Smooth muscle cell of the brain vasculature (primary cell): ENCODE measurements at places on chromosomes 7 and 10.

- DNase-seq = no peak
Measured at GRCh38 chr7:303425-303824, 13.5 kb downstream of the FOXL3 start.

DNA sequence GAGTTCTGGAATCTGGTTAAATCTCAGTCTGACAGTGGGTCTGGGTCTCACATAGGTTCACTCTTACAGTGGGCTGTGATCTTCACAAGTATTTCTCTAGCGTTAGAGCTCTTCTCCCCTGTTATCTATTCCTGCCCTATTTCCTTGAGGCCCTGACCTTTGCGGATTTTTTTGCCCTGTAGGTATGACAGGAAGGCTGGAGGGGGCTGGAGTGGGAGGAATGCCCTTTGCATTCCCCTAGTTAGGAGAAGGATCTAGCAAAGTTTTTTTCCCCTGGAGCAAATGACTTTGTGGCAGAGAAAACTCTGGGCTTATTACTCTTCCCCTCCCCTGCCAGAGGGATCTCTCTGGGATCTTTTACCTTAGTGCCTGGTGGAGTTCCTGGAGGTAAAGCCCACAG is 49.2 kb downstream of the GALNT11 start:
- no peak for DNase-seq

GRCh38 chr7:418636-419280 is 100.9 kb downstream of the PDGFA start:
- DNase-seq = no peak

DNA sequence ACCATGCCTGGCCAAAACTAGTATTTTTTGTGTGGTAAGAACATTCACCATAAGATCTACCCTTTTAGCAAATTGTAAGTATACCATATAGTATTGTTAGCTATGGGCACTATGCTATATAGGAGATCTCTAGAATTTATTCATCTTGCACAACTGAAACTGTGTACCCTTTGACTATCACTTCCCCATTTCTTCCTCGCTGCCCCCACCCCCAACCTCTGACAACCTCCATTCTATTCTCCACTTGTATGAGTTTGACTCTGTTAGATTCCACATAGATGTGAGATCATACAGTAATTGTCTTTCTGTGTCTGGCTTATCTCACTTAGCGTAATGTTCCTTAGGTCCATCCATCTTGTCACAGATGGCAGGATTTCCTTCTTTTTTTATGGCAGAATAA is 3.6 kb downstream of the CASP7 start:
- DNase-seq = no peak

- DNase-seq = peak; percentile 26
Measured at GRCh38 chr10:131983780-131984179, 2.1 kb upstream of the BNIP3 start.

GRCh38 chr7:45687185-45687560 is 113.0 kb downstream of the ADCY1 start:
- DNase-seq = no peak

DNA sequence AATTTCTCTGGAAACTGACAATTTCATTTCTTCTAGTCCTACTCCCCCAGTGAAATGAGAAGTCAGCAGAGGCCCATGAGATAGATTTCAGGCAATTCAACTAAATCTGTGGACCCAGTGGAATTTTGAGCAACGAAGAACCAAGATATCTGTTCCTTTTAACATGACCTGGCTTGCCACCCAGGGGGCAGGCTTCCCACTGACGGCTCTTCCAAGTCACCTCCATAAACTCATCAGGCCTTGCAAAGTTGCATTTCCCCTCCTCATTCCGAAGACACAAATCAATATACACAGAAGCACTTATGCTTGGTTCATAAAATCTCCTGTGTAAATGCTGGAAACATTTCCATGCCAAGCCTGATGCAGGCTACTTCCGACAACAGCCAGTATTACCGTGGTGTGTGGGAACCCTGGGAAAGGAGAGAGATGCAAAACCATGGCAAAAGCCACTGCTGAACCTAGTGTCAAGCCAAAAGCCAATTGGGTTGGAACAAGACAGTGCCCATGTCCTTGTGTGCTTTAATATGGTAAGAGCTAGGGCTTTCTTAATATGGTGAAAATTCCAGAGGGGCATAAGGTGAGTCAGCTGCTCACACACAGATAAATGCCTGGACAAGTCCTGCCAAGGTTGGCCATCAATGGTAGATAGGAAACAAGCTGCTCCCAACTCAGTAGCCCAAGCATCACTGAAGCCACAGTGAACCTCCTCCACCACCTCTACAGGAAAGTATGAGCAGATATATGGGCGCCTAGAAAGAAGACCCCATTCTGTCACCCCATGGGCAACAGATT is 1.6 kb downstream of the FRMD4A start:
- DNase-seq = no peak

DNA sequence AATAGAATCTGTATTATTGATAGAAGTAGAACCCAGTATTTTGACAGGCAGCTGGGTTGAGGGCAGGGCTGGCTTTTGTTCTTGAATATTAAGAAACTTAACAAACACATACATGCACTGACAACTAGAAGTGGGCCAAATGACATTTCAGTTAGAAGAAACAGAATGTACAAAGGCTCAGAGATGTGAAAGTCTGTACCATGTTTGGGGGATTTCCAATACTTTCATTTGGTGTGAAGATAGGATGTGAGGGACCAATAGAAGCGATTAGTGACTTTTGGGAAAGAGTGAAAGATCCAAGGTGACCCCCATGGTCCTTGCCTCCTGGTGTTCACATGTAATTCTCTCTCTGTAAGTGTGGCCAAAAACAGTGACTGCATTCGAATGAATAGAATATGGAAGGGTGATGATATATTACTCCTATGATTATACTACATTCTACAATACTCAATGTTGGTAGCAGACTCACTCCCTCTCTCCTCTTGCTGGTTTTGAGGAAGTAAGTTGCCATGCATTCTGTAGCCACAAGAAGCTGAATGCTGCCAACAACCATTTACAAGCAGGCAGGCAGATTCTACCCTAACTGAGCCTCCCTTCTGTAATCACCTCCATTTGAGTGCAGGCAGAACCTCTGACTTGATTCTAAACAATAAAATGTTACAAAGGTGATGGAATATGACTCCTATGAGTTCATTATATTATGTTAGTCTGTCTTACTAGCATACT is 151.4 kb downstream of the TMEM168 start:
- no peak for DNase-seq

DNA sequence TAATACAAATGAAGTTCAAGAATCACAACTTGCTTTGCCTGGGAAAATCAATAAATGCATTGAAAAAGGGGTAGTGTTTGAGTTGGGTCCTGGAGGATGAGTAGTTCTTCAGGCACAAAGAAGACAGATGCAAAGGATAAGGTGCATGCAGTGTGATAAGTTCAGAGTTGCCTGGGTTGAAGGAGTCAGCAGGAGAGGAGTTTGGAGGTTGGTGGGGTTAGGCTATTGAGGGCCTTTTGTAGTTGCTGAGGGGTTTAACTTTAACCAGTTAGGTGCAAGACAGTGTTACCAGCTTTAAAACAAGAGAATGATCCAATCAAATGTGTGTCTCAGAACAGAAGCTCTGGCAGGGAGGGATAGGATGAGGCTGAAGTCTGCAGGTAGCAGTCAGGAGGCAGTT is 44.3 kb upstream of the GLCCI1 start:
- no peak for DNase-seq

GRCh38 chr10:102409604-102410428 is 8.8 kb downstream of the PSD start:
- no peak for DNase-seq

GRCh38 chr7:108515630-108516029 is 10.3 kb downstream of the PNPLA8 start:
- no peak for DNase-seq

DNA sequence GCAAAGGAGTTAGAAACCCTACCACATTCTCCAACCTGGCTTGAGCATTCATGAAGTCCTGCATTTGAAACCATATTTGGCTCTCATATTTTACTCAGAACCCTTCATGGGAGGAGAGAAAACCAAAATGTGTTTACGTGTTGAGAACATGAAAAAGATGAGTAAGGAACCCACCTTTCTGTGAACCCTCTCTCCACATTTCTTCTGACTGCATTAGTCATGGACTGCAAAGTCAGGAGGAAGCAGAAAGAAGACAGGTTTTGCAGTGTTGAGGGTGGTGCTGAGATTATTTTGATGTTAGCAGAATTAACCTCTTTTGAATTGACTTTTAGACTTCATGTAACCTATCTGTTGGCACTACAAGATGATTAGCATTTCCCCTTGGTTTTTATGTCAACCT is 4.9 kb downstream of the IFIT1B start:
- DNase-seq = no peak

- DNase-seq = no peak
Measured at GRCh38 chr7:128812514-128813168, 17.6 kb upstream of the FLNC start.

DNA sequence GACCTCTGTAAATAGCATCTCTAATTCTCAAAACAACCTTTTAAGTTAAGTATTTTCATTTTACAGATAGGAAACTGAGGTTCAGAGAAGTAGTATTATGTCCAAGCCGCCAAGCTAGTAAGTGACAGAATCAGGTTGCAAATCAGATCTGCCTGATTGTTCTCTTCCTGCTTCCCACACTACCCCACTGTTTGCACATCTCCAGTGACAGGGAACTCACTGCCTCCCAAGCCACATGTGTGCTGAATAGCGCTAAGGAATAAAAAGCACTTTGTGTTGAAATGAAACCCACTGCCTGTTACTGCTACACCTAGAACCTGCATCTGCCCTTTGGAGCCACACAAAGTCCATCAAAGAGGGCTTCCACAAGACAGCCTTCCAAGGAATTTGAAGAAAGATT is 45.1 kb upstream of the WDR11 start:
- DNase-seq = no peak

DNA sequence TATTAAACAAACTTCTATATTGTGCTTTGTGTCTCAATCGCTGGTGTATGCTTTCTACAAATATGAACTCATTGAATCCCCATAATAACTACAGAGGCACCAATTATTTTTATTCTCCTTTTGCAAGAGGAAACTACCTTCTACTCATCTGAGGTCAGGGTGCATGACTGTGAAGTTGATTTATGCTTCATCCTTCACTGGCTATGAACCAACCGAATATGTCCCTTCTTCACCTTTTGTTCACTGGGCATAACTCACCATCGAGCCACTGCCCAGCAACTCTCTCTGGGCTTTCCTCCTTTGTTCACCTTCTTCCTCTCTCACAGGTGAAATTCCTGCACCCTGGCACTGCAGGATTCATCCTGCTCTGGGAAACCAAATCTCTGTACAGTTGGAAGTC is 61.3 kb upstream of the PFKP start:
- DNase-seq = no peak

- peak; percentile 7 for DNase-seq
Measured at GRCh38 chr7:38660427-38661099, 29.4 kb upstream of the AMPH start.

DNA sequence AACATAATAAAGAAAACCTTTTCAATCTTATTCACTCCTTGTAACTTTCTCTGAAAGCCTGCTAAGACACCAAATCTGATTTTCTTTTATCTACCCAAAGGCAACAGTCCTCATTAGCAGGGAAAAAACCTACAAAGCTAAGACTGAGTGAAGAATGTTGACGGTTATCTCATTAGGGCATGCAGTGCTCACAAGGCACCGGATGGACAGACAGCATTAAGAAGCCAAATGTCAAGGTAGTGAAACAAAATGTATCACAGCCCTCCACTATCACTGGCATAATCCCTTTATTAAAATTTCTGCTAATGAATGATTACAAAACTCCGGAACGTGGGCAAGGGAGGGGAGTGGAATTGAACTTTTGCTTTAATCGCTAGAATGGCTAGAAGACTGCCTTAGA is 442.8 kb downstream of the NEBL start:
- no peak for DNase-seq

DNA sequence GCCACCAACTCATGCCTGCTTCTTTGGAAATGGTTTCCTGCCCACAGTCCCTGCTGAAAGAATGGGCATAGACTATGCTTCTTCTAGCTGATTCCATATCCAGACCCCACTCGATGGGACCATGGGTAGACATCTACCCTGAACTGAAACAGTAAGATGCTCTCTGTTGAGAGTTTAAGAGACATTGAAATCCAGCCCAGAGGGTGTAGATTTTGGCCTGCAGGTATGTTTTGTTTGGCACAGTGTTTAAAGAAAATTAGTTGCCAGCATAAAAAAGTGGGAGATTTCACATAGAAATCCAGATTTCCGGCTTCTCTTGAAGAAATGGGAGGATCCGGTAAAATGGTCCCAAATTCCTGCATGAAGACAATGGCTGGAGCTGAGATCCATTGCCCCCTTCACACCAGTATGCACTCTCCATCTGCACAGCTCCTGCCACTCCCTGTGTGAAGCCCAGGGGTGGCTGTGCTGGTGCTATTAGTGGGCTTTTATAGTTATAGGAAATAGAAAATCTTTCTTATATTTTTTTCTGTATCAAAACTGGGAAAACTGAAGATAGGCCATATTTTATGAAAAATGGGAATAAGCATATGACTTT is 218.1 kb downstream of the PTEN start:
- no peak for DNase-seq

GRCh38 chr7:147513451-147513850 is 1077.1 kb upstream of the C7orf33 start:
- DNase-seq = no peak

- no peak for DNase-seq
Measured at GRCh38 chr10:351770-352334, 216.6 kb downstream of the ZMYND11 start.

DNA sequence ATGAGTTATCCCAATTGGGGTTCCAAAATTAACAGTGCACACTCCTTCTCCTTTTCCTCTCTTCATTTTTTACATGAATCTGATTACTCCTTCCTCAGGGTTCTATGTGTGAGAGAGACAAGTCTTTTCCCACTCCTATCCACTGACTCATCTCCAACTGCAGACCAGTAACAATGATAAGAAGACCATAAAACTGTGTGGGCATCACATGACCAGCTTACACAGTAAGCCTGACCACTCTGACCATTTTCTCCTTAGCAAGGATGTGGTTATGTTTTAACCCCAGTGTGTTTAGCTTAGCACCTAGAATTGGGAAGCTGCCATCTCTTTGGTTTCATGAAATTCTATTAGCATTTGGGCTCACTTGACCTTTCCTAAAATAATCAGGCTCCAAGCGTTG is 145.0 kb upstream of the CALCR start:
- no peak for DNase-seq

DNA sequence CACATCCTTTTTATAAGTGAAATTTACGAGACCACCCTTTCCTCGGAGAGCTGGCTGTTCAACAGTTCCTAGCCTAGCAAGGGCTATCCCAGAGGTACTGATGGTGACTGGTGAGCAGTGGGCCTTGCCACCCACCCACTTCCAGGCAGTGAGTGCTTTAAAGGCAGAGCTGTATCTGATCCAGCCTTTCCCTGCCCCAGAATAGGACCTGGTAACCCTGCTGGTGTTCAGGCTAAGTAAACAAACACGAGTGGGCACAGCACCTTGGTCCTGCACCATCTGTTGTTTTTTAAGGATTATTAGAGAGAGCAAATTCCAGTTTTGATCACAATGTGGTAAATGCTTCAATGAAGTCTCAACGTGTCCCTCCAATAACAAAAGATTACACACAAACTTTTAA is 75.7 kb downstream of the COBL start:
- DNase-seq = no peak

DNA sequence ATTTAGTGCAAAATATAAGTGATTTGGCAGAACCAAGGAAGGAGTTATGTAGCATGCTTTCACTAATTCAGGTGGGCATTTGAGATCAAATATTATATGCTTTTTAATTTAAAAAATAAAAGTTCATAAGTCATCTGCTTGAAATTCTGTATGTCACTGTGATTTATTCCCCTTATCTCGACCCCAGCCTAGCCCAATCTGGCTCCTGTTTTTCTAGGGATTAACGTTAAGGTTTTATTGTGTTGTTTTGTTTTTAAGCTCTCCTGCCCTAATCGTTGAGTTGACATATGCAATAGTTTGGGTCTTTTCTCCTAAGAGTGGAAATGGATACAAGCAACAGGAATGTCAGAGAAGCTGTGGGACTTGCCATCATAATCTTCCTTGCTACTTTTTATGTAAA is 42.6 kb downstream of the WIPF3 start:
- no peak for DNase-seq
